Cerebellum (tissue), 4 donors: ENCODE measurements at places on chromosomes 11 and 22. TPM values are rescaled to one million over a fixed set of nuclear protein-coding genes. Genes with fewer than 3 reads are reported as not detected.

- no peak for DNase-seq
Measured at GRCh38 chr11:72546866-72547265, 112.5 kb upstream of the CLPB start.

Gene PKNOX2
- total RNA-seq, result 6.4 TPM

Gene SLC22A9
- not detected for total RNA-seq

DNA sequence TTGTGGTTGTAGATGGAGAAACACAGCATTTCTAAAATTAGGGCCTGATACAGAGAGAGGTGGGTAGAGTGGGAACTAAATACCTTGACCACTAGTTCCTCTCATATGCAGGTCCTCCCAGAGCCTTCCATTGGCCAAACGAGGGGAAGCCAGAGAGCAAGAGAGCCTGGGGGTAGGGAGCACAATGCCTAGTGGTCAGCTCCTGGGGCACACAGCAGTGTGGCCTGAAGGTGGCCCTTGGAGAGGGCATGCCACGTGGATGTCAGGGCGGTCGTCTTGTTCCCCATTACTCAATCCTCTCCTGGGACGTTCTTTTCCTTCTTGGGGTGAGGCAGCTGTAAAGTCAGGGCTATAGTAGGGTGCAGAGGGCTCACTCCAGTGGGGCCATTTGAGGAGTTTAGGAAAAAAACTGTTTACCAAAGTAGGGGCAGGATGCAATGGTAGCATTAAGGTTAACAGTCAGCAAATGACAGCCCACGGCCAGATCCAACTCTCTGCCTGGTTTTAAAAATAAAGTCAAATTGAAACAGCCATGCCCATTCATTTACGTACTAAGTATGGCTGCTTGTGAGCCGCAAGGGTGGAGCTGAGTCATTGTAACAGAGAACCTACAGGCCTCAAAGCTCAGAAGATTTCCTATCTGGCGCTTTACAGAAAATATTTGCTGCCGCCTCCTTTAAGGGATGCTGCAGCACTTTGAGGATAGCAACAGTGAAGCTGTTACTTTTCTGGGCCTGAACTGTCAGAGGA is 7.6 kb downstream of the MYO18B start:
- DNase-seq, result no peak

- no peak for DNase-seq
Measured at GRCh38 chr11:111356660-111357048, 22.4 kb downstream of the POU2AF1 start.

Gene LRRC32
- total RNA-seq, result 3.6 TPM

DNA sequence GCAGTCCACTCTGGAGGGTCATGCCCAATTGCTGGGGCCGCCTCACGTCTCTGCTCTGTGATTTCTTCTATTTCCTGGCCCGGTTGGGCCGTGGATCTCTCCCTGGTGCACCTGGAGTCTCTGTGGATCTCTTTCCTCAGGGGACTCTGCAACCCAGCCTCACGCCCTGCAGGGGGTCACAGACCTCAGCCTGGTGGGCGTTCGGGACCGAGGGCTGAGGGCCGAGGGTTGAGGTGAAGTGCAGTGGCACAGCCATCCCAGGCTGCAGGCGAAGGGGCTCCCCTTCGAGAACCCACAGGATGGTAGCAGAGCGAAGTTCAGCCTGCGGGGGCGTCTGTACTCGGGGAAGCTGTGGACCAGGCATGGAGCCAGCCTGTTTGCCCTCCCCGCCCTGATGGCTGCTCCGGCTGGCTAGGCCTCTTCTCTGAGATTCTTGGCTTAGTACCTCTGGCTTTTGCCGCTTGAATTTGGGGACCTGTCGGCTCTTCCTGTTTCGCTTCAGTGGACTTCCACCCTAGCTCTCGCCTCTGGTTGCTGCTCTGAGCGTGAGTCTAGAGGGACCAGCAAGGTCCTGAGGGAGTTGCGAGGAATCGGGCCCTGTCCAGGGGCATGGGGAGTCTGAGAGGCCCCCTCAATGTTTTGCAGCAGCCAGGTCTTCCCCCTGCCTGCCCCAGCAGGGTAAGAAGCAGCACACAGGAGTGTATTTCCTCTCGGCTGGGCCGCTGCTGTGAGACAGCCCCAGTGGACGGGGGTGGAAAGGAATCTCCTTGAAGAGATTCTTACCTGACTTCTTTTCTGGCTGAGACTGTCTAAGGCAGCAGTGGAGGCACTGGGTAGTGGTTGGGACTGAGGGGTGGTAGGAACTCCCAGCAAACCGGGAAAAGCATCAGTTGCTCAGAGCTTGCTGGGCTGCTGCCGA is 140.8 kb downstream of the TBC1D22A start:
- DNase-seq, result peak; percentile 19

DNA sequence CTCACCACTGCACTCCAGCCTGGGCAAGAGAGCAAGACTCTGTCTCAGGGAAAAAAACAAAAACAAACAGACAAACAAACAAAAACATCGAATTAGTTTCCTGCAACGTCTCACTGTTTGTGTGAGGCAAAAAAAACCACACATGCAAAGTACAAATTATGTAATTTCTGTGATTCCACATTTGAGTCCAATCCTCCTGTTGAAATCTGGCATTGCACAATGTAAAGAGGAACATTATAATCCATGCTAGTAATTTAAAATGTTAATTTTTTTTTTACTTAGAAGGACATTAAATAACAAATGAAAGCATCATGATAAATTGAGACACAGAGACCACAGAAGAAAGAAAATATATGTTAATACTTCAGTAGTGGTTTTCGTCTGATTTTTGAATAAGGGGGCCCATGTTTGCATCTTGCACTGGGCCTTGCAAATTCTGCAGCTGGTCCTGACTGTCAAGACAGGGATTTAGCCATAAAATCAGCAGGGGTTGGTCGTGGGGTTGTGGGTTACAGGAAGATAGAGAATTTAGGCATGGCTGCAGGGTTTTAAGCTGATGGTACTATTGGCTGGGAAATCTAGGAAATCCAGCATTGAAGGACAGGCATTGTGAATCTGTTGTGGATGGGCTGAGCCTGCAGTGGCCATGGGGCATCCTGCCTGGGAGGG is 102.6 kb upstream of the ALDH3B2 start:
- no peak for DNase-seq

GRCh38 chr11:19072464-19072863 is 11.9 kb upstream of the MRGPRX2 start:
- no peak for DNase-seq

Gene BAIAP2L2
- not detected for total RNA-seq

GRCh38 chr11:30876663-30877396 is 290.7 kb upstream of the MPPED2 start:
- no peak for DNase-seq

Gene CDC45
- 7.4 TPM for total RNA-seq

DNA sequence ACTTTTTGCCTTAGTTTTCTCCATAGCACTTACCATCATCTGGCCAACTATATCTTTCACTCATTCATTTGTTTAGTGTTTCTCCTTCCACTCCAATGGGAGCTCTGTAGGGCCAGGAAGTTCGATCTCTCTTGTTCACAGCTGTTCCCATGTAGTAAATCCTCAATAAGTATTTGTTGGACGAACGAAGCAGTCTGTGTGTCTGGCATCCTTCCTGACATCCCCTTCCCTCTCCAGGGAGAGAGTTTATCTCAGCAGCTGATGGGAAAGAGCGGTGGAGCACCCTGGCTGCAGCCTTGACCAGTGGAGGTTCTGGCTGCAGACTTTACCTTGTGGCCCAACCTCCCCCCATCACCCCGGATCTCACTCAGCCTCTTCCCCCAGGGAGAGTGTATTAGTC is 141.7 kb downstream of the CHST1 start:
- DNase-seq, result no peak

Gene PLAAT5
- total RNA-seq, result 1.9 TPM

DNA sequence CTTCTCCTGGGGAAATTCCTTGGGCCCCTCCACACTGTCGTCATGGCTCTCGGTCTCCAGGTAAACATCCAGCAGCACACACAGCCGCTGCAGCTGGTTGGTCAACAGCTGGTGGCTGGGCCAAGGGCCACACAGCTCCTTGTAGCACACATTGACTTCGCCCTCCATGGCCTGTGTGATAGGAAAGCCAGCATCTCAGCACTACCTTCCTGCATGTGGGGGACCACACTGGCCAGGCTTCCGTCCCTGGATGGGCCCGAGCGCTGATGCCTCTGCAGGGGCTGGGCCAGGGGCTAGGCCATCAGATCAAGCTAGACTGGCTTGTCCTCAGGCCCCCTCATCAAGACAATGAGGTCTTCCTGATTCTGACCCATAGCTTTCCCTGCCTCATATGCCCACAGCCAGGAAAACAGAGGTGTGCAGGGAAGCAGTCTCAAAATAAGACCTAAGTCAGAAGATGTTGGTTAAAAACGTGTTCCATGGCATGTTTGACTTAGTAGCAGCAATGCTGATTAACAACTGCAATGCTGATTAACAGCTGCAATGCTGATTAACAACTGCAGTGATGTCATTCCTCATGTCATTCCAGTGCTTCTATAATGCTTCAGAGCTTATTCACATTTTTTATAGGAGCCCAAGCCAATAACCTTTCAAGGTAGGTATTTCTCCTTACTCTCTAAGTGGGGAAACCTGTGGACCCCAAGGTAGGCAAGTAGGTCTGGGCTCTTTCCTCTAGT is 31.3 kb downstream of the NEFH start:
- no peak for DNase-seq

DNA sequence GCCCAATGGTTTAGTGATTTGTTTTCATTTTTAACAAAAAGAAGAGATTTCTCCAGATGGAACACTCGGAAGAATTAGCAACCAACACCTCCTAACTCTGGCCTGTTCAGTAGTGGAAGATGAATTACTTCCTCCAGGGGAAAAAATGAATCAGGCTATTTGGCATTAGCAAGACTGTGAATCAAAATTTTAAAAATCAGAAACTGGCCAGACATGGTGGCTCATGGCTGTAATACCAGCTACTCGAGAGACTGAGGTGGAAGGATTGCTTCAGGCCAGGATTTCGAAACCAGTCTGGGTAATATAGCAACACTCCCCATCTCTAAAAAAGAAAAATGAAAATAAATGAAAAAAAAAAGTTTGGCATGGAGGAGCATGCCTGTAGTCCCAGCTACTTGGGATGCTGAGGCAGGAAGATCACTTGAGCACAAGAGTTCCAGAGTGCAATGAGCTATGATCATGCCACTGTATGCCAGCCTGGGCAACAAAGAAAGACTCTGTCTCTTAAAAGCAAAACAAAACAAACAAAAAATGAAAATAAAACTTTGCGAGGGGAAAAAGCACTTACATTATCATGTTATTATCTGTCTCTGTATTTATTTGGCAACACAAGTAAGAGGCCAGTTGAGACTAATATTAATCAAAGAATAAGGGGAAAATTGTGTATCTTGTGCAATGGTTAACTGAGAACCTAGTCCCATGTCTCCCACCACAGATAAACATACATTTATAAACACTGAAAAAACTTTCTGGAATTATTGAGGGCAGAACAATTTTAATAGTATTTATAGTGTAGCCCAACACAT is 796.3 kb upstream of the ANO3 start:
- no peak for DNase-seq

Gene CCDC87
- 0.82 TPM for total RNA-seq

Gene ANO5
- 9.8 TPM for total RNA-seq

GRCh38 chr11:128532016-128532571 is 55.3 kb downstream of the ETS1 start:
- DNase-seq, result no peak

Gene LDHAL6A
- 0.54 TPM for total RNA-seq

Gene MS4A15
- not detected for total RNA-seq

Gene BACE1
- 26.6 TPM for total RNA-seq

DNA sequence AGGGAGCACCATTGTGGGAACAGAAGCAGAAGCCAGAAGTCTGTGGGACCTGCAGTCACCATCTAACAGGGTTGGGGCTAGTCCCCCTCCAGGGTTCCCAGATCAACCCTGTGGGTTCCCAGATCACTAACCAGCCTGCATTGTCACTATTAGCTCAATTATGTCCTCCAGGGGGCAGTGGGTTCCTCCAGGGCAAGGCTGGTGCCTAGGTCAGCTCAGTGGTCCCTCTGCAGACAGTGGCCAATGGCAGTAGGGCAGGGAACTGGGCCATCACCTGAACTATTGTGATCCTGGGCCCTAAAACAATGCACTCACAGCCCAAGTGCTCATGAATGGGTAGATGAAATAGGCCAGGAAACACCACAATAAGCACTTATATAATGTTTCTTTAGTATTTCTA is 18.8 kb upstream of the PRSS23 start:
- DNase-seq, result no peak

Gene NCR3LG1
- total RNA-seq, result 9.1 TPM

DNA sequence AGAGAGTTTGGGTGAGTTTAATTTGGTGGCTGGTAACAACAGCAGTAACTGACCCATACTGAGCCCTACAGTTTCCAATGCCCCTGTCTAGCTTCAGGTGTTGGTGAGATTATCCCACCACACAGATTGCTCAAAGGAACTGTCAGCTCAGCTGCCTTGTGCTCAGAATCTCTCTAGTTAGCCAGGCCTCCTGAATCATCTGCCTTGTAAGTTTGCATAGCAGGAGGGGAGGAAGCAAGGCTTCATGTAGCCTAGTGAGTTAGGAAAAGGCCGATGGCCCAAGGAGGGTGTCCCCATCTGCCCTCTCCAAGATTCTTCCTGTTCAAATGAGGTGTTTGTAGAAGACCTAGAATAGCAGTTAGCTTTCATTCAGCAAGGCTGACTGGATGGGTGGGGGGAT is 74.3 kb downstream of the MICAL2 start:
- no peak for DNase-seq

Gene EHF
- total RNA-seq, result 0.45 TPM

Gene DDX6
- 237 TPM for total RNA-seq

Gene DERL3
- 1.3 TPM for total RNA-seq

GRCh38 chr11:117837791-117838190 is 13.2 kb upstream of the FXYD2 start:
- no peak for DNase-seq

DNA sequence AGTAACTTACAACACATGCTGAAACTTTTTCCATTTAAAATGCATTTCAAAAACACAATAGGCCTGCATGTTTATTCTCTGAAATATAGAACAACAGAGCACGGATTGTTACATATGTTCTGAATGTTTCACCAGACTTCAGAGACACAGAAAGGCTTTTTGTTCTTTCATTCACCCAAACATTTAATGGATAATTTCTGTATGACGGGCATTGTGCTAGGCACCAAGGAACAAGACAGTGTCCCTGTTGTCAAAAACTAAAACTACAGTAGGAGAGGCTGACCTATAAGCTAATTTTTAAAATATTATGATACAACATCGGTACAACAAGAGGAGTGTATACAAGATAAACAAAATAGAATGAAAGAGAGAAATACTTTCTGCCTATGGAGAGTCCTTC is 81.9 kb upstream of the TEAD1 start:
- no peak for DNase-seq

DNA sequence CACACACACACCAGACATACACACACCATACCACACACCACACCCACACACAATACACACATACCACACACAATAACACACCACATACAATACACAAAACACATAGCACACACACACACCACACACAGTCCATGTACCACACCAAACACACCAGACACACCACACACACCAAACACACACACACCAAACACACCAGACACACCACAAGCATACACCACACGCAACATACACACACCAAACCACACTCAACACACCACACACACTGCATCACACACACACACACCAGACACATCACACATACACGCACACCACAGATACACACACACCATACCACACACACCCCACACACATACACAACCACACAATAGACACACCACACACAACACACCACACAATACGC is 54.8 kb downstream of the IGSF9B start:
- no peak for DNase-seq

- DNase-seq, result no peak
Measured at GRCh38 chr22:16954060-16954403, 54.0 kb downstream of the GAB4 start.
